ENCODE measurements at places on chromosomes 2 and 18. TPM values are rescaled to one million over a fixed set of nuclear protein-coding genes. Genes with fewer than 3 reads are reported as not detected.
A peak's percentile ranks its signal among the peaks of the same experiment; 100 is the strongest.

Gene CSRNP3
- total RNA-seq, result not detected

Gene REG3A
- not detected for total RNA-seq

Gene SMYD1
- not detected for total RNA-seq

Gene ERICH2
- total RNA-seq, result not detected

Gene MYO5B
- total RNA-seq, result not detected

Gene C2orf80
- not detected for total RNA-seq

Gene MRO
- total RNA-seq, result not detected

Gene ESPNL
- 0.05 TPM for total RNA-seq

Gene TDRD15
- total RNA-seq, result not detected

- DNase-seq, result no peak
Observed at GRCh38 chr2:29420999-29421782, 306.0 kb downstream of the CLIP4 start.

GRCh38 chr2:241039416-241039815 lies 41.0 kb downstream of the SNED1 start:
- DNase-seq, result no peak

- no peak for DNase-seq
Observed at GRCh38 chr2:16282511-16282910, 342.2 kb downstream of the MYCN start.

DNA sequence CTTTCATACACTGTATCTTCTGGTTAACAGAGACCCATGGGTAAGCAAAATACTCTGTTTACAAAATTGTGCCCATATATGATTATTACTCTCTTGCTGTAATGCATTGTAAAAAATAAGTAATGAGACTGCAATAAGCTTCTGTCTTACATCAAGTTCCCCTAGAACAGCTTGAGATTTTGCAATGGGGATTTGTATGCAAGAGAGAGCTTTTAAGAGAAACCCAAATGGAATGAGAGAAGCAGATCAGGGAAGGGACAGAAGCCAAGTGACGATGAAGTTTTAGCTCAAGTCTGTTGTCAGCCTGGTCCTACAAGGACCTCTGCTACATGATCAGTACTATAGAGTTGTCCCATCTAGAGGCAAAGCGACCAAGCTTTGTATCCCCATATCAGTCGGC lies 218.1 kb upstream of the VWC2L start:
- no peak for DNase-seq

DNA sequence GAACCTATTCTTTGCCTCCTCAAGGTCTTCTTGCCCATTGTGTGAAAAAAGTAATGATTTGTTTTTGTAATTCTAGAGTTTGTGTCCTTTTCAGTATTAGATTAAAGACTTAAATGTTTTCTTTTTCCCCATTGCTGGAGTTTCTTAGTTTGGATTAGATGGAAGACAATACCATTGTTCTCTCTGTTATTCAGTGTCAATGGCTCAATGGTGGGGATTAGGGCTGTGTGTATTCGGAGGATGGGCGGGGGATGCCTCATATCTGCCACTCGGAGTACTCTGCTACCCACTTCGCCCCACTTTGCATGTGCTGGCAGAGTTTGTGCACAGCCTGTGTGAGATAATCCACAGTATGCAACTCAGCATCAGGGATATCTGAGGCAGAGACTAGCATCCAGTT lies 90.1 kb downstream of the KLHL29 start:
- DNase-seq, result no peak

DNA sequence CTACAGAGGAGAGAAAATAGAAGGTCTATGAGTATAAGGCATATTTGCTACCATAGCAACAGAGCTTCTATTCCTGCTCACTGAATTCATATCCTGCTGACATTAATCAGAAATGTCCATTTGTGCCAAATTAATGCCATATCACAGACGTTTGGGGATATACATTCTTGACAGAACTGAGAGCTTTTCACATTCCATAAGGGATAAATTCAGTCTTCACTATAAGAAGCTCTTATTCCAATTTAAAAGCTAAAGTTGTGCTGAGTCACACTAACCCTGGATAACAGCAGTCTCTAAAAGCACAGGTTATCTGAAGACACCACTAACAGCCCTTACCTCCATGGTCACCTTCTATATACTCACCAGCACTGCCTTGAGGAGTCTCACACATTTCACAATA lies 178.1 kb downstream of the RAB3GAP1 start:
- no peak for DNase-seq

DNA sequence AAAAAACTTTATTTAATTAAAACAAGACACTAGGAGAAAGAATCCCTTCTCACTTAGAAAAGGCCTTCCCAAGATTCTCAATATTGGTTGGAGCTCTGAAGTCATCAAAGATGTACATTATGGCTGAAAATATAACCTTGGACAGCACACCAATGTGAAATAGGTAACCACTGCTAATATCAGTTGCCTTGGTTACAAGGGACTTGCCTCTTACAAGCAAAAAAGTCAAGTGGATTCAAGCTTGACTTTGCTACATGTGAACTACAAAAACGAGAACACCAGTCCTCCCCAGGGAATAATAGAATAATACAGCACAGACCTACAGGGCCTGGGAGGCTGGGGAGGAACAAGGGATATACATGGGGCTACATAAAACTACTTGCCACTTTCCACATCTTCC lies 46.1 kb downstream of the NABP1 start:
- DNase-seq, result no peak

- DNase-seq, result no peak
Observed at GRCh38 chr18:58385472-58385871, 243.4 kb downstream of the ALPK2 start.

DNA sequence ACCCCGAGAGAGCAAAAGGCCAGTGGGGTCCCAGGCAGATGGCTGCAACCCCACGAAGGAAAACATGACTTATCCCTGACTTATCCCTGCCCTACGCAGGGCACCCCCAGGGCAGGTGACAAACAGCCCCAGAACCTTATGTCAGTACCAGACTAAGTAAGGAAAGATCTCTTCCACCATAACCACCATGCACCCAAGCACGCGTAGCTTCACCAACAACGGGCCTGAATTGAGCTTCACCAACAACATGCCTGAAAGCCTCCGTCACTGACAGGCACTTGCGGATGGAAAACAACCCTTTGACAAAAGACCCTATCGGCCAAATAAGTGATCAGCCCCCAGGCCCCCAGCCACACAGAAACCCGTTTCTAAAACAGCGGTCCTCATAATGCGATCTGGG lies 34.1 kb downstream of the HDAC4 start:
- no peak for DNase-seq

GRCh38 chr18:34196256-34196655 lies 28.5 kb downstream of the NOL4 start:
- DNase-seq, result no peak

GRCh38 chr2:208541461-208541988 lies 134.9 kb downstream of the PTH2R start:
- no peak for DNase-seq

GRCh38 chr18:30016179-30016578 lies 1026.4 kb downstream of the DSC3 start:
- no peak for DNase-seq

DNA sequence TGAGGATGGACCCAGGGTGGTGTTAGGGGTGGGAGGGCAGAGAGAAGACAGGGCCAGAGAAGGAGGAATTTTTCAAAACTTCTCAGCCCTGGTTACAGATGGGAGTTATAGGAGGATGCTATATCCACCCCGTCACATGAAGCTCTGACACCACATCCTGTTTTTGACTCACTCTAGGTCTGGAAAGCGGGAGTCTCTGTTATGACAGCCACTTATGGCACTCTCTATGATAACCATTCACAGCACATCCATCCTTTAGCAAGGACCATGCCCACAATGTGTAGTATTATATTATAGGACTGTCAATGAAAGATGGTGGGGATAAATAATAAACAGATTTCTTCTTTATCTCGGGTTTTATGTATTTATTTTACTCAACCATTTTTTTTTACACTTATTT lies 461.2 kb downstream of the CDH2 start:
- no peak for DNase-seq

DNA sequence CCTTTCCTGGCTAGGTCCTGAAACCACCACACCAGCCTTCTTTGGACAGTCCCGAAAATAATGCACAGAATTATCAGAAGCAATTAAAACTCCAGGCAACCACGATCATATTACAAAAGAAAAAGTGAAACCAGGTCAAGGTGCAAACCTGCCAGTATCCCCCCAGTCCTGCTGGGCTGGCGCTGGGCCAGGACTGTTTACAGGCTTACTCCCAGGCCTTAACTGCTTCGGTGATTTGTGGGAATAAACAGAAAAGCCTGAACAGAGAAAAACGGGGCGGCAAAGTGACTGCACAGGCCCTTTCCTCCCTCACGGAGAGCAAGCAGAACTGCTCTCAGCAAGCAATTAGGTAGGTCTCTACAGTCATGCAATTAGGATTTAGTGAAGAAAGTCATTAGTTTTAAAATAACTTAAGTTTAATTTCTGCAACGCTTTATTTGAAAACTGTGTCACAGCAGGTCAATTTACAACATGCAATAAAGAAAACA lies 1.3 kb downstream of the HDAC4 start:
- peak; percentile 63 for DNase-seq

DNA sequence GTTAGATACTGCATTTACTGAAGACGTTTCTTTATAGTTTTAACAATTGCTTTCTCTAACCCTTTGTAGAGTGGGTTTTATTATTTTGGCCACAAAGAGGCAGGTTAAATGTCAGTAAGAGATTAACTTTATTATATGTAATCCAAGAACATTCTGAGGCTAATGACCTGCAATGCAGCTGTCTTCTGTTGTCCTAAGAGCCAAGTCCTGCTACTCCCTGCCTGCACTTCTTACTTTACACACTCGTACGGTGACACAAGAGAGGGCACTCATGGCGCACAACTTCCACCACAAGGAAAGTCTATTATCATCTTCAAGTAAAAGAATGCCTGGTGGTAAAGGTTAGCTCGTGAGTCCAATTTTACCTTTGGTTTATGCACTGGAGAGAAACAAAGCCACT lies 471.0 kb upstream of the HNMT start:
- no peak for DNase-seq

- DNase-seq, result peak; percentile 86
Observed at GRCh38 chr2:28586867-28587266, 91.0 kb downstream of the PLB1 start.

DNA sequence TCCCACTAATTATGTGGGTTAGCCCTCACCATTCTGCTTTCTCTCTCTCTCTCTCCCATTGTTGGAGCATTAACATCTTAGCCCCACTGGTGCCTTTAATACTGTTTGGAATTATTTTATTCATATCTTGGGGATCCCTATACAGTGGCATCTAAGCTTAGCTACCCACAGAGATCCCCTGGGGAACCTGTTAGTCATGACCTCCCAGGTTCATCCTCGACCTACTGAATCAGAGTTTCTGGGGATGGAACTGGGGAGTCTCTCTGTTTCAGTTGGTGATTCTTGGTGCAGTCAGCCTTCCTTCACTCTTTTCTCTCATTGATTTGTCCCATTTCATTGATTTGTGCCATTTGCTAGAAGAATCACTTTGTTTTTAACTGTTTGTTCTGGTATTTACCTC lies 137.3 kb downstream of the PLCL1 start:
- no peak for DNase-seq

DNA sequence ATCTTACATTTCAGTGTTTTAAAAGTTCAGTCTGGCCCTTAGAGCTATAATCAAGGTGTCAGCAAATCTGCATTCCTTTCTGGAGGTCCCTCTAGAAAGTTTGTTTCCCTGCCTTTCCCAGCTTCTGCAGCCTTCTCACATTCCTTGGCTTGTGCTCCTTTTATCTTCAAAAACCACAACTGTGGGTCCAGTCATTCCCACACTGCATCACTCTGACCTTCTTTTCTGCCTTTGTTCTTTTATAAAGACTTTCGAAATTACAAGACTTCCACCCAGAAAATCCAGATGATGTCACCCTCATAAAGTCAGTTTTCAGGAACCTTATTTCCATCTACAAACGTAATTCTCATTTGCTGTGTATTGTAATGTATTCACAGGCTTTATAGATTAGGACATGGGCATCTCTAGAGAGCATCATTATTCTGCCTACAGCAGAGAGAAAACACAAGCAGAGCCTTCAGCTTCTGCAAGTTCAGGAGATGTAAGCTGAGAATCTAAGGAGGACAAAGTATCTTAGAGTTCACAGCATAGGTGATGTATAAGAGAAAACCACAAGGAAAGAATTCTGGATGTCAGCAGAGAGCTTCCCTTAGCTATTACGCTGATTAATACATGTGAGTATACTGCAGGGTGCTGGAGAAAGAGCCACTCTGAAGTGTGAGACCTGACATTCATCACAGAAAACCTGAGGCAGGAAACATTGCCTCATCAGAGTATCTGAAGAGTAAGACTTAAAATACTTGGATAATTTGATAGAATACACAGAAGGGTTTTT lies 1100.2 kb downstream of the CBLN2 start:
- no peak for DNase-seq

- DNase-seq, result no peak
Observed at GRCh38 chr2:953975-954686, 3.5 kb downstream of the SNTG2 start.

- no peak for DNase-seq
Observed at GRCh38 chr2:200354833-200355751, 48.6 kb downstream of the SPATS2L start.

GRCh38 chr2:204738721-204739120 lies 193.4 kb downstream of the PARD3B start:
- DNase-seq, result no peak

GRCh38 chr2:224286923-224287322 lies 115.0 kb downstream of the FAM124B start:
- DNase-seq, result no peak
